ENCODE measurements at places on chromosomes 11 and 22. TPM values are rescaled to one million over a fixed set of nuclear protein-coding genes. Genes with fewer than 3 reads are reported as not detected.

The KCNJ4 gene
- 0.14 TPM for total RNA-seq

The CCDC87 gene
- 1.0 TPM for total RNA-seq

The KCNJ11 gene
- total RNA-seq: 3.4 TPM

The MS4A12 gene
- total RNA-seq: not detected

The UPB1 gene
- total RNA-seq: 6.7 TPM

The SLC1A2 gene
- total RNA-seq: 2.0 TPM

The LAYN gene
- total RNA-seq: 0.79 TPM

The SOX10 gene
- total RNA-seq: not detected

GRCh38 chr11:95674657-95675358 lies 114.8 kb downstream of the FAM76B start:
- no peak for DNase-seq

GRCh38 chr22:42811459-42811858 lies 45.6 kb downstream of the ARFGAP3 start:
- DNase-seq: no peak

DNA sequence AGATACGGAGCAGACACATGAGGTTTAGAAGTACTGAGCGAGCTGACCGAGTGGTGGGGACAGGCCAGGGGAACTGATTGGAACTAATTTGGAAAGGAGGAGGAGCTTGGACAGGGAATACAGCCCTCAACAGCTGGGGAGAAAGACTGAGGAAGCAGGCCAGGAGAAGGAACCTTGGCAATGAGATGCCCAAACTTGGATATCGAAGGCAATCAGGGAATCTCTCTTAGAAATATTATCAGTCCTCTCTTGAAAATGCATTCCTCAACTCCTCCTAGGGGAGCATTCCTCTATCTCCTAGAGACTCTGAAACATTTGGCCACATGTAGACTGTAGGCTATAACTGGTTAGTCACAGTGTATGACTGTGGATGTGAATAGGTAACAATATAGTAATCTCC lies 284.6 kb downstream of the GUCY1A2 start:
- no peak for DNase-seq

DNA sequence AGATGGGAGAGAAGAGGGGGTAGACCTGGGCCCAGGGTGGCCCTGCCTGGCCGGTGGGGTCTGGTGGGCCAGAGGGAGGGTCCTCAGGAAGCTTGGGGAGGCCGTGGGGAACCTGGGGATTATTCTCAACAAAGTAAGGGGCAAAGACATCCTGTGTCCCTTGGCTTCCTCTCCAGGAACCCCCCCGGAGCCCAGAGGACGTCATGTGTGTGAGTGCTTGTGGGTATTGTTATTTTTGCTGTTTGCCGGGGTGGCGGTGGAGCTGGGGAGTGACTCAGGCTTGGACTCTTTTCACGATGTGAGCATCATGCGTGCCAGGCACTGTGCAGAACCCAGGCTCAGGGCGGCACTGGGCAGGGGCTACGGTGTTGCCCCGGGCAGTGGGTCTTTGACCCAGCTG lies 982 bp upstream of the SHANK3 start:
- DNase-seq: no peak

- no peak for DNase-seq
These were observed 22.2 kb downstream of the MYBPC3 start for GRCh38 chr11:47329987-47330931.

GRCh38 chr22:35375526-35375925 lies 5.4 kb upstream of the HMOX1 start:
- no peak for DNase-seq

GRCh38 chr11:94749369-94749768 lies 18.8 kb upstream of the AMOTL1 start:
- DNase-seq: no peak
